ENCODE measurements at places on chromosomes 2 and 18. TPM values are rescaled to one million over a fixed set of nuclear protein-coding genes. Genes with fewer than 3 reads are reported as not detected.

VPS54 gene
- 58.5 TPM for polyA plus RNA-seq

PTPN2 gene
- 75.3 TPM for polyA plus RNA-seq

DNA sequence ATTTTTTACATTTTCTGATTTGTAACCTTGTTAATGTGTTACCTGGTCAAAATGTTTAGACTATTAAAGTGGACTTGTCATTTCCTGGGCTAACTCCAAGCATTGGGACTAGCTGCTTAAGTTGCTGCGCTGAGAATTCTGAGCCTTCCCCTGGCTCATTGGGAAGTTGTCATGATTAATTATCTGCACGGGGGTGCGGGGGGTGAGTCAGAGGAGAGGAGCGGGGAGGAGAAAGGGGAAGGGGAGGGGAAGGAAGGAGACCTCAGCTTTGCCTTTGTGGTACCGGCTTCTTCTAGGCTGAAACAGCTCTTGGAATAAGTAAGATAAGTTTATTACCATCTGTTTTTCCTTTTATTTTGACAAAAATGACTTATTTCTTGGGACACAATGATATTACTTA, 52.9 kb upstream of the APCDD1 start:
- DNase-seq = peak; percentile 49

DNA sequence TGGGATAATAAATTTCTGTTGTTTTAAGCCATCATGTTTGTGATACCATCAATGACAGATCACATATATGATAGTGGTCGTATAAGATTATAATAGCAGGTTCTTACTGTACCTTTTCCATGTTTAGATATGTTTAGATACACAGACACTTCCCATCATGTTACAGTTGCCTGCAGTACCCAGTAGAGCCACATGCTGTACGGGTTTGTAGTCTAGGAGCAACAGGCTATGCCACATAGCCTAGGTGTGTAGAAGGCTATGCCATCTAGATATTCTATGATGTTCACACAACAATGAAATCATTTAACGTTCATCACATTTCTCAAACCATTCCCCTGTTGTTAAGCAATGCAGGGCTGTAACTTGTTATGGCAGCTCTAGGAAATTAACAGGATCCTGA, 132.9 kb upstream of the SH3BP4 start:
- no peak for DNase-seq

- no peak for DNase-seq
Observed at GRCh38 chr2:30441023-30441422, 6.0 kb upstream of the LCLAT1 start.

DNA sequence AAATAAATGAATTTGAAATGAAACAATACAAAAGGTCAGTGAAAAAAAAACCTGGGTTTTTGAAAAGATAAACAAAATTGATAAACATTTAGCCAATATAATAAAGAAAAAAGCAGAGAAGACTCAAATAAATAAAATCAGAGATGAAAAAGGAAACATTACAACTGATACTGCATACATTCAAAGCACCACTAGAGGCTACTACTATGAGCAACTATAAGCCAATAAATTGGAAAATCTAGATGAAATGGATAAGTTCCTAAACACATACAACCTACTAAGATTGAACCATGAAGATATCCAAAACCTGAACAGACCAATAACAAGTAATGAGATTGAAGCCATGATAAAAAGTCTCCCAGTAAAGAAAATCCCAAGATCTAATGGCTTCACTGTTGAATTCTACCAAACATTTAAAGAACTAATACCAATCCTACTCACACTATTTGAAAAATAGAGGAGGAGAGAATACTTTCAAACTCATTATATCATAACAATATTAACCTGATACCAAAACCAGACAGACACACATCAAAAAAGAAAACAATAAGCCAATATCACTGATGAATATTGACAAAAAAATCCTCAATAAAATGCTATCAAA, 80.8 kb upstream of the CERS6 start:
- DNase-seq = no peak

Measured in left kidney (tissue), 8 donors.